ENCODE measurements at places on chromosomes 6 and 20.

DNA sequence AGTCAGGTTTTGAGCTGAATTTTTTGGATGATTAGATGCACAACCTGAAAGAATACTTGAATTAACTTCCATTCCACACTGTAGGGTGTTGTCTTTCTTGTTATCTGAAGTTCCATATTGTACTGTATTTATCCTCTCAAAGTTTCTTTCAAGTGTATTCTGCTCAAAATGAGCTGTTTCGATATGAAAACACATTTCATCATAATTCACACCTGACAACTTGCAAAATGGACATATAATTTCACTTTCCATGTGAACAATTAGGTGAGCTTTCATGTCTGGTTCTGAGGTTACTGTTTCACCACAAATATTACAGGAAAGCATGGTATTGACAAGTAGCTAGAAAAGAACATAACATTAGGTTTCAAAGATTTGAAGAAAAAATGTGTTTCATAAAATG lies 1.7 kb downstream of the ZUP1 start:
- no peak for DNase-seq

DNA sequence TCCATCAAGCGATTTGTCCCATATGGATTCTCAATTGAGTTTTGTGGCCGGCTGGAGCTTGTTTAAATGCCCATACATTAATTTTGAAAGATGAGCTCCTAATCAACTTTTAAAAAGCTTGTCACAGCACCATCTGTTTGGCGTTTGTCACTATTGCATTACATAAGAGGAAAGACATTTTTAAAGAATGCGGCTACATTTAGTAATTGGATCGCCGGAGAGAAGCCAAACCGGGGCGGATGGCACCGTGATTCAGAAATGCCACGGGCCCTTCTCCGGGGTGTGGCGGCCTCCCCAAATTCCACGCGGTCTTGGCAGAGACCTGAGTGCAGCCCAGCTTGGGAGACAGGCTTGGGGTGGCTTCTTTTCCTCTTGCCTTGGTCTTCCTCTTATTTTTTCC lies 67.7 kb upstream of the ZNFX1 start:
- no peak for DNase-seq

- no peak for DNase-seq
These were observed 139.9 kb upstream of the LAMP5 start for GRCh38 chr20:9374480-9374879.

DNA sequence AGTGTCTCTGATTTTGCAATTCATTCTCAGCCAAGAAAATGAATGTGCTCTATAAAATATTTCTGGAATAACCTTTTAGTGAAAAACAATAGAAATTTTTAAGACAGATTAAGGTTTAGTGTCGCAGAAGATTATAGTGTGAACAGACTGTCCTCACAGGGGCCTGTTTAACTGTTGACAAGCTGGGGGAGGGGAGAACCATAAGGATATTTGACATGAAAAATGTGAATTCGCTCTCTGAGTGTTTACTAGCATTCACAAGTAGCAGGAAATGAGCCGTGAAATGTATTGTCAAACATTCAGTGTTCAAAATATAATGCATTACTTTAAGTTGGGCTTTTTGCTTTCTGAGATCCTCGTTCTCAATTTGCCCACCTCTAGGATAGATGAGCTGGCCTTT lies 134.8 kb upstream of the TSHZ2 start:
- no peak for DNase-seq

DNA sequence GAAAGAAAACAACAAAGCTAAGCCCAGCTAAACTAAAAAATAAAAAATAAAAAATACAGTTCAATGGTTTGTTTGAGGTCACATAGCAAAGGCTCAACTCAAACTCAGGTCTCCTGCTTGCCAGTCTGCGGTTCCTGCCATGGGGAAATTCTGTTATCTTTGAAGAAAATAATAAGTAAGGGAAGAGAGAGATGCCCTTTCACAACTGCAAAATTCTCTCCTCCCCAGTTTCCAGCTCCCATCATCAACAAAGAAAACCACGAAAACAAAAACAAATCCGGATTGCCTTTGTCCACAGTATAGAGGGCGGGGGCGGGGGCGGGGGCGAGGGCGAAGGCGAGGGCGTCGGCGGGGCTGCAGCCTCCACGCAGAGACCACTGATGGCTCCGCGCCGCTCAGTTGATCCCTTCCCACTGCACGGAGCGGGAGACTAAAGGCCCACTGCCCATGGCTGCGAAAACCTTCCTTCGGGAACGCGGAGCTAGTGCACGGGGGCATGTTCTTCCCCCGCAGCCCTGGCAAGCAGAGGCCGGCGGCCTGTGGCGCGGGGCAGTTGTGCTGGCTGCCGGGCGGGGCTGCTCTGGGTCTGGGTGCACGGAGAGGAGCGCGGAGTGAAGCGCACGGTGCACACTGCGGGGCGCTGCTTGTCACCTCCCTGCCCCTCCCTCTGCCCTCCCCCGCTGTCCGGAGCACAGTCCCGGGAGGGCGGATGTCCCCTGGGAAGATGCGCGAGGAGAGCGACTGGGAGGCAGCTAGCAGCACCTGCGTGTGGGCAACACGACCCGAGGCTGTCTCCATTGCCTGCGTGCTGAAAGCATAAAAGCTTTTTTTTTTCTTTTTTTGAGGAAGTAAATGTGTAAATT lies 54.1 kb upstream of the TPD52L1 start:
- DNase-seq = peak; percentile 47

DNA sequence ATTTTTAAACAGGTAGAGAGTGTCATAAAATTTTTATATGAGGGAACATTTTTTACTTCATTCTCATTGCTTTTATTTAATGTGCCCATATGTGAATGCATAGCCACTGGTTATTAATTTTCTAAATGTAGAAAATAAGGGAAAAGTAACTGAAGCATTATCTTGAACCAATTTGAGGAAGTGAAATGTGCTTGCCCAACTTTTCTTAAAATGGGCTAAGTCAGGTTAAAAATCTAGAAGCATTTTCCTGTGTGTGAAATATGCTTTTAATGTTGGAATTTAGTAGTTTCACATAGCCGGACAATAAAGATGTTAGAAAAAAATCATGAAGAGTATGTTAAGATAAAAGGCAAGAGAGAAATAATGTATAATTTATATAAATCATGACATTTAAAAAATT lies 3.8 kb downstream of the SEC23B start:
- no peak for DNase-seq

DNA sequence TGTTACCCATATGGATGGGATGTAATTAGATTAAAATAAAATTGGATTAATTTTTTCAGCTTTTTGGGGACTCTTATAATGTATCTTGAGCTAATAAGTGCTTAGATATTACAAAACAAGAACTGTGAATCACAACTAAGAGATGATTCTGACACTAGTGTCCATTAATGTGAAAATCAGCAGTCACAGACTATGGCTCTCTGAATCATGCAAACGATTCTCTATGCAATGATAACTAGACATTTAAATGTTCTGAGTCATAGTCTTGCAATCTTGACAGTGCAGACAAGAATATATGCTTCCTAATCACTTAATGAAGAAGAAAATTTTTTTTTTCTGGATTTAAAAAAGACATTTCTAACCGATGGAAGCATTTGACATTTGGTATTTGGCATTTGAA lies 82.2 kb upstream of the OPRM1 start:
- no peak for DNase-seq

- no peak for DNase-seq
These were observed 94.7 kb downstream of the YTHDF1 start for GRCh38 chr20:63121246-63121645.

DNA sequence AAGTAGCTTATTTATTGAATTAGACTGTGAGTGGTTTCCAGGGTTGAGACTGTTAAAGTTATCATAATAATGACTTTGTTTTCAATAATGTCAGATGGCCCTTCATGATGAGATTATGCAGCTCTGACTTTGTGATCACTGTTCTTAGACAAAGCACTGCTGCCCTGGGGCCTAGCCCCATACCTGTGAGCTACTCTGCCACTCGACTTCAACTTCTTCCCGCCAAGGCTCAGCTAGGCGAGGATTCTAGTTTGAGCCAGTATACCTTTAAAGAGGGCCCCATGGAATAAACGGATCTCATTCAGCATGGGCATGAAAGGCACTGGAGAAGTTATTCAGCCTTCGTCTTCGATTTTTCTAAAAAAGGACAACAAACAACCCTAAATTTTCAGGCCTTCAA lies 45.0 kb upstream of the INSM1 start:
- DNase-seq = no peak

GRCh38 chr6:31086788-31087440 lies 25.5 kb downstream of the C6orf15 start:
- no peak for DNase-seq

DNA sequence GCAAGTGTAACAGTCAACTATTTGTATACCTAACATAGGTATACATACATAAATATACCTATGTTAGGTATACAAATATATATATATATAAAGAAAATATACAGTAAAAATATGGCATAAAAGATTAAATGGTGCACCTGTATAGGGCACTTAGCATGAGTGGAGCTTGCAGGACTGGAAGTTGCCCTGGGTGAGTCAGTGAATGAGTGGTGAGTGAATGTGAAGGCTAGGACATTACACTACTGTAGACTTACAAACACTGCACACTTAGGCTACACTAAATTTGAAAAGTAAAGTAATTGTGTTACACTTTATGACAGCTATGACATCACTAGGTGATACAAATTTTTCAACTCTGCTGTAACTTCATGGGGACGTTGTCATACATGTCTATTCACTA lies 65.6 kb downstream of the CDC5L start:
- no peak for DNase-seq

DNA sequence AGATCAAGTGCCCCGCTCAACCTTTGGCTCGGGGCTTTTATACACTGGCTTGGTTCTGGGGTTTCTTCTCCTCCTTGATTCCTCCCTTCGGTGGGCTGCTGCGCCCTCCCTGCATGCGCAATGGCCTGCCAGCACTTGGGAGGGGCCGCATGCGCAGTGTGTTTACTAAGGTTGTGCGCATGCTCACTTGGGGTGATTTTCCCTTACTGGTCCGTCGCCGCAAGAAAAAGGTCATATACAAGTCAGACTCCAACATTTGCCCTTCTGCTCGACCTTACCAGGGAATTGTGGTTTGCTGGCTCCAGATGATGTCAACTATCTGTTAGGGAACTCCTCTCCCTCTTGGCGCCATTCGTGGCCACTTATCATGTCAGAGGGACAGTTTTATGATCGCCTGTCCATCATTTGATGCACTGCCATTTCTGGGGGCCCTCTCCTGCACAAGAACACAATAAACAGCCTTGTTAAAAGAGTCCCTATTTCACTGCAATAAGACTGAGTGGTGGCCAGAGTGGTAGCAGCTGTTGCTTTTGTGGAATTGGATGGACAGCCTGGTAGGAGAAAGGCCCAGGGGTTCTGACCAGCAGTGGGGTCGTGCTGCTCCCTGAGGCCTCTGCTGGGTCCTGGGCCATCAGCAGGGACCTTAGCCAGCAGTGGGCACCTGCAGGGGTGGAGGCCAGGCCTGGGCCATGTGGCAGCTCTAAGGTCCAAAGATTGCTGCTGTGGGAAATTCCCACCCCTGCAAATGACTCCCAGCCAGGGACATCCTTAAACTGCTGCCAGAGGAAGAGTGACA lies 2.8 kb upstream of the LBP start:
- DNase-seq = no peak

- no peak for DNase-seq
These were observed 42.4 kb downstream of the HAO1 start for GRCh38 chr20:7897781-7898364.

GRCh38 chr6:138544501-138544900 lies 45.2 kb upstream of the NHSL1 start:
- no peak for DNase-seq

- DNase-seq = no peak
These were observed 321.5 kb upstream of the MAN1A1 start for GRCh38 chr6:119671105-119671504.

DNA sequence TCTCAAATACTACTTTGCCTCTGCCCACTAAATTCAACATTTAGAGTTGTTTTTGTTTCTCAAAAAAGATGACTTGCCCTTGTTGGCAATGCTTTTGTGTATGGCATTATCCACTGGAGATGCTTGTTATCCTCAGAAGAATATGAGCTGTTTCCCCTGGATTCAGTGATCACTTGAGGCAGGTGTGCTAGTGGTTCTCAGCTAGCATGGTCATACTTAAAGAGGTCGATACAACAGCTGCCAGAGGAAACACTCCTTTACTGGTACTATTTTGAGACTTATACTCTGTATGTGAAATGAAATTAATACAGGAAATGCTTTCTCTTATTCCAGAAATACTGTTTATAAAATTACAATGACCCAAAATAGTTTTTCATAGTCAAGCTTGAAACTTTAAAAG lies 122.5 kb downstream of the HIVEP1 start:
- DNase-seq = no peak

DNA sequence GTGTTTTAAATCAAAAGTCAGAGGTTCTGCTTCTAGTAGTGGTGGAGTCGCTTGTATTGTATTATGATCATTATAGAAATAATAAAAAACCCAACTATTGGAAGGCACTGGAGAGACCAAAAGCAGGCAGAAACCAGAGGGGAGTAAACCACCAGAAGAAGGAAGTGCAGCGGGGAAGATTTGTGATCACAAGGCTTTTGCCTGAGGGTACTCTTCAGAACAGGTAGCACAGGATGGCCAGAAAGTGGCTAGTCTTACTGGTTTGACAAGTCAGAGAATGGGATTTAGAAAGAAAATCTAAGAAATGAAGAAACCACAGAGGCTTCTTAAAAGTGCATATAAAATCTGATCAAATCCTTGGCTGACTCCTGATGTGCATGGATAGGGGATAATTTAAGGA lies 24.0 kb downstream of the MAPK13 start:
- no peak for DNase-seq

DNA sequence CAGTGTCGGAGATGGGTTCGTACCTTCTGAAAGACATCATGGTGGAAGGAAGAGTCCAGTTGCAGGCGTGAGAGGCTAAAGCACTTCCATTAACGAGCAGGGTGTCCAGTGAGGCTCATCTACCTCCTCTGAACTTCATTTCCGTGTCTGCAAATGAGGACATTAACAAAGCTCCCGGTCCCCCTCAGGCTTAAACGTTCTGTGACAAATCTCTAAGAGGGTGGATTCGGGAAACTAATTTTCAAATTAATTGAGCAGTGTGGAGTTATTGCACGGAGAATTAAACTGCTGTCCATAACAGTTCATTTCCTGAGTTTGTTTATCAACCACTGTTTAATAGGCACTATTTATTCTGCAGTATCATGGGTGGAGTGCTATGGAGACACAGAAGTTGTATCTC lies 68.2 kb downstream of the TRMT6 start:
- no peak for DNase-seq

DNA sequence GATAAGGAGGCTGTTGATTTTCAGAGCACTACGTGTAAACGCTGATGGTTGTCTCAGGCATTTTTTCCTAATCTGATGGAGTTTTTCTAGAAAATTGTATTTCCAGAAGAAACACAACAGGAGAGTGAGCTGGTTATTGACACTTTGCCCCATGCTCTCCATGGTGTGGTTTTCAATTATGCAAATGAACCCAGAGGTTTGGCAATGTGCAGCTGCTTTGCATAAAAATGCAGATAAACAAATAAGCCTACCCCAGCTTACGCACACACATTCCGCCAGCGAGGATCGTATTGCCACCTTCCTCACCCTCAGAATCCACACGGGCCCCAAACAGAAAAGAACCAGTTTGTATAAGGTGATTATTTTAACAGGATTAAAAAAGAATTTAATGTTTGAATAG lies 45.1 kb upstream of the FRMD1 start:
- no peak for DNase-seq
